Cardiac fibroblast (primary cell): ENCODE measurements at places on chromosomes 13 and 19.

DNA sequence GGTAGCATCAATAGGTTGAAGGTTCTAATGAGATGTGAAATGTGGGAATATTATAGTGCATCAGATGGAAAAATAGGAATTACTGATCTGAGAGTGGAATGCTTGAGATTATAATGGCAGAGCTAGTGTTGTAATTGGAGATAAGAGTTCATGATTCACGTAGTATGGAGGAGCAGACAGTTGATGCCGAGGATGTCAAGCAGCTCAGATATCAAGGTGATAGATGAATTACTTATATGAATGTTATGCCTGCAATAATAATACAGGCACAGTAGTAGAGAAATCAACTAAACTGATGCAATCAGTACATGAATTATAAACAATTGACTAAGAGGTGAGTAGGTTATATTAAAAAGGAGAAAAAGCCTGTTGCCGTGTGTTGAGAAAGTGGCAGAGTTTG is 793.2 kb upstream of the GPC6 start:
- DNase-seq, result no peak

- no peak for DNase-seq
Observed at GRCh38 chr13:24063281-24063877, 97.1 kb upstream of the SPATA13 start.

GRCh38 chr19:988081-988480 is 3.9 kb downstream of the WDR18 start:
- DNase-seq, result no peak

GRCh38 chr19:45195764-45196163 is 17.2 kb downstream of the BLOC1S3 start:
- DNase-seq, result no peak

DNA sequence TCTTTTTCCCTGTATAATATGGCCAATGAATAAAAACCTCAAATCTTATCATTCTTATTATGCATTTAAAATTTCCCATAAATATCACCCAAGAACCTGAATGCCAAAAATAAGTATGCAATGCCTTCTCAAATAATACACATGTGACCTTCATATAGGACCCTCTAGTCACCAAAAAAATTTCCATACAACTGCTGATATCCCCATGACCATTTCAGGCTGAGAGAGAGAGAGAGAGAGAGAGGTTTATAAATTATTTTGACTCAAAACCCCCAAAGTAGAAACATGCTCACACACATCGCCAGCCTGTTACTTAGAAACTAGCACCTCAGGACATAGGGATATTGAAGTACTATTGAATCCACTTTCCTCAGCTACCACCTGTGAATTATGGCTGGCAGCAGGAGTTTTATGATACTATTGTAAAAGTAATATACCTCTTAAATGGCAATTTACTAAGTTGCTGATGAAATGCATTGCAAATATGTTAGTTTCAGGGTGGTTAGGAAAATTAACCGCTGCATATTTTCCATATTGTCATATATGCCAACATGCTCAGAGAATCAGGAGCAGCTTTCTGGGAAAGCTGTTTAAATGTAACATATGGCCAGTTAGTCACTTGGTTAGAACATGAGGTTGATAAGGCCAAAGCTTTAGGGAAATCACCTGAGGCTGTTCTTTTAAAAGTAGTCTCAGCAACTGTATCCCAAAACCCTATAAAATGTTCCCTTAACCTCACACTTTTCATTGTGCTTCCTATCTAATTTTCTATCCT is 230.8 kb downstream of the DCT start:
- DNase-seq, result no peak

DNA sequence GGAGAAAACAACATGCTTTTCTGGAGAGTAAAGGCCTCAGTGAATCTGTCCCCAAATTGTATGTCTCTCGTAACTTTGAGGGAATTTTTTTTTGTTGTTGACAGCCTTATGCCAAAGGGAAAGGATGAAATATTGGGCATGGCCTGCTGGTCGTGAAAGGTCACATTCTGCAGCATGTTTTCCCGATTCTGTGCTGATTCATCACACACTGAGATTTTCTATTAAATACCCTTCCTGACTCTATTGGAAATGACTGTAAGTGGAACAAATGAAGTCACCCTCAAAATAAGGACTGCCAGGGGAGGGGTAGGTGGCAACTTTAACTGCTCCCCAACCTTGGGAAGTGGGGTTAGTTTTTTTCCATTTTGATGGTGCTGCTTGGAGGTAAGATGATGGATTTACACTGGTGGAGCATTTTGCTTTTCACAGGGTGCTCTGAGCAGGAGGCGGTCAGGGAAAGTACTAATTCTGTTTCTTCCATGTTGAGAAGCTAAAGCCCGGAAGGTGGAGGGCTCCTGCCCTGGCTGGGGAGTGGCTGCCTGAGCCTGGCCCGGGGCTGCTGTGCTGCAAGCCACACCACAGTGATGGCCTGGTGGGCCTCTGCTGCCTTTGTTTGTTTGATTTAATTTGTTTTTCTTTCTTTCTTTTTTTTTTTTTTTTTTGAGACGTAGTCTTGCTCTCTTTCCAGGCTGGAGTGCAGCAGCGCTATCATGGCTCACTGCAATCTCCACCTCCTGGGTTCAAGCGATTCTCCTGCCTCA is 116.8 kb upstream of the SPATA13 start:
- DNase-seq, result no peak

- DNase-seq, result peak; percentile 66
Observed at GRCh38 chr19:28737021-28737895, 475.7 kb downstream of the UQCRFS1 start.

DNA sequence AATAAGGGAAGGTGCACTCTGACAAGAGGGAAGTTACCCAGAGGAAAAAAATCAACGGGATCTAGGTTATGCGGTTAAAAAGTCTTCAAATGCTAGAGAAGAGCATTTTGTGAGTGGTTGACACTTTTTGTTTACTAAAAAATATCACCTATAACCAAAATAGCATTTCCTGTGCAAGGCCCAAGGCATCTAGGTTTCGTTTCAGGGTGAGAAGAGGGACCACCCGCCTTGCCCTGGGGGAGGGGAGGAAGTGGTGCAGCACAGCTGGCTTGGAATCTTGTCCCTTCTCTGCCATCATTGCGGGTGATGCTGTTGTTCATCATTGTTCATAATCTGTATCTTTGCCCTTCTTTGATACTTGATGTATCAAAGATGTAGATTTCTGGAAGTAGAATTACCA is 80.6 kb downstream of the NUFIP1 start:
- no peak for DNase-seq

DNA sequence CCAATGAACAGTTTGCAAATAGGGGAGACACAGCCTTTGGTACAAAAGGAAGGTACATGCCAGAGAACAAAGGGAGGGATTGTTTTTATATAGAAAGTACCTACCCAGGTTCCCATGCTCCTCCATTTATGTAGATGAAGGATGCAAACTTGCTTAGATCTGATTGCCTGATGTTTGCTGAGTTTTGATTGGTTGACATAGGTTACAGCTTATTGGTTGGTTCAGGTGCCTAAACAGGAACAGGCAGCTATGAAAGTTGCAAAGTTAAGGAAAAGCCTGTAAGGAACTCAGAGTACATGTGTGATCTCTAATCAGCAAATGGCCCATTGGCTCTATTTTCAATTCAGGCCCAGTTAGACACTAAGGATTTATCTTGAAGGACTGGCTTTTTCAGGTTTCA is 6.5 kb upstream of the NAA16 start:
- DNase-seq, result no peak

GRCh38 chr19:10726268-10726667 is 8.4 kb downstream of the DNM2 start:
- DNase-seq, result no peak
